ENCODE measurements at places on chromosomes 7 and 10.

- DNase-seq: peak; percentile 33
These were observed 99.6 kb downstream of the ST8SIA6 start for GRCh38 chr10:17354781-17355180.

DNA sequence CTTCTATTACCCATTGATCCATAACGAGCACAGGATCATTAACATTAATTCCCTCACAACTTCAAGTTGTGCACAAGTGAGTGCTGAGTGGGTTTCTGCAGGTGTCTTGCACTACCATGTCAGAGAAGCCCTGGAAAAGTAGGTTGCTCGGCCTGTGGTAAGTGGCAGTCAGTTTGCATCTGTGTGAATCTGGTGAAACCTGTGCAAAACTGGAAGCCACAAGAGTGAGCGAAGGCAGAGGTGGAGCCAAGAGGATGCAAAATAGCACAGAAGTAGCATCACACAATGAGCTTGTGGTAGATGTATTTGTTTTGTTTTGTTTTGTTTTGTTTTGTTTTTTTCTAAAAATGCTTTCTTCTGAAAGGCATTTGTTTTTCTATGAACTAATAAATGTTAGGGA is 181.5 kb downstream of the THSD7A start:
- DNase-seq: no peak

- no peak for DNase-seq
These were observed 9.7 kb downstream of the GBX1 start for GRCh38 chr7:151157645-151158329.

GRCh38 chr10:308572-309085 is 173.4 kb downstream of the ZMYND11 start:
- DNase-seq: no peak

GRCh38 chr7:70093205-70093904 is 495.1 kb downstream of the AUTS2 start:
- no peak for DNase-seq

- no peak for DNase-seq
These were observed 28.8 kb downstream of the ABI1 start for GRCh38 chr10:26831936-26832335.

GRCh38 chr7:116981939-116982338 is 28.6 kb downstream of the ST7 start:
- no peak for DNase-seq

GRCh38 chr10:103736763-103737162 is 118.6 kb downstream of the SH3PXD2A start:
- DNase-seq: no peak

DNA sequence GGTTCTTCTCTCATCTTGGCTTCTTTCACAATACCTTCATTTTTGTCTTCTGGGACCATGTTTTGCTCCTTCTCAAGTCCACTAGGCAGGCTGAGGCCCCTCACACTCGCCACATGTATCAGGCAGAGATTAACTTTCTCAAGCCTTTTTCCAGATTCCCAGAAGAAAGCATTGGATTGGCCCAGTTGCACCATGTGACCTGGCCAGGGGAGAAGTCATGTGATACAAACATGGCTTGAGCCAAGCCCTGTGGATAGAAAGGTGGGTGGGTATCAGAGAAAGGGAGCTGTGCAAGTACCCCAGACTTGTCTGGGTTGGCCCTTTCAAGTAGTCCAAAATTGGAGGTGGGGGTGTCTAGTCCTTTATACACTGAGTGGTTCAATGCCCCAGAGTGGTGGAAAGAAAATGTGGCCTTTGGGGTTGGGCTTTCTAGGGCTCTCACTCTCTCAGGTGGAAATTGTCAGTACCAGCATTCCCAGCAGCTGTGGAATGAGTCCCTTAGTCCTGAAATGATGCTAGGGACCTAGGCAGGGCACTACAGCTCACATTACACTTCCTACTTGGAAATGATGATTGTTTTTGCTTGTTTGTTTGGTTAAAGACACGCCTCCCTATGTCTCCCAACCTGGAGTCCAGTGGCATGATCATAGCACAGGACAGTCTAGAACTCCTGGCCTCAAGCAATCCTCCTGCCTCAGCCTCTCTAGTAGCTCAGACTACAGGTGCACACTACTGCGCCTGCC is 36.9 kb upstream of the C10orf67 start:
- DNase-seq: no peak

DNA sequence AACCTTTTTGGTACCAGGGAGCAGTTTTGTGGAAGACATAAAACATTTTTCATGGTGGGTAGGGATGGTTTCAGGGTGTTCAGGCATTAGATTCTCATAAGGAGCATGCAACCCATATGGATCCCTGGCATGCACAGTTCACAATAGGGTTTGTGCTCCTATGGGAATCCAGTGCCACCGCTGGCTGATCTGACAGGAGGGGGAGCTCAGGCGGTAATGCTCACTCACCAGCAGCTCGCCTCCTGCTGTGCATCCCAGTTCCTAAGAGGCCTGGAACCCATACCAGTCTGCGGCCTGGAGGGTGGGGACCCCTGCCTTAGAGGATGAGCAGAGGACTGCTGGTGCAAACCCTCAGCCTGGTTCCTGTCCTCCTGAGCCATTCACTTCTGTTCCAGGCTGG is 561.7 kb downstream of the SDK1 start:
- no peak for DNase-seq

DNA sequence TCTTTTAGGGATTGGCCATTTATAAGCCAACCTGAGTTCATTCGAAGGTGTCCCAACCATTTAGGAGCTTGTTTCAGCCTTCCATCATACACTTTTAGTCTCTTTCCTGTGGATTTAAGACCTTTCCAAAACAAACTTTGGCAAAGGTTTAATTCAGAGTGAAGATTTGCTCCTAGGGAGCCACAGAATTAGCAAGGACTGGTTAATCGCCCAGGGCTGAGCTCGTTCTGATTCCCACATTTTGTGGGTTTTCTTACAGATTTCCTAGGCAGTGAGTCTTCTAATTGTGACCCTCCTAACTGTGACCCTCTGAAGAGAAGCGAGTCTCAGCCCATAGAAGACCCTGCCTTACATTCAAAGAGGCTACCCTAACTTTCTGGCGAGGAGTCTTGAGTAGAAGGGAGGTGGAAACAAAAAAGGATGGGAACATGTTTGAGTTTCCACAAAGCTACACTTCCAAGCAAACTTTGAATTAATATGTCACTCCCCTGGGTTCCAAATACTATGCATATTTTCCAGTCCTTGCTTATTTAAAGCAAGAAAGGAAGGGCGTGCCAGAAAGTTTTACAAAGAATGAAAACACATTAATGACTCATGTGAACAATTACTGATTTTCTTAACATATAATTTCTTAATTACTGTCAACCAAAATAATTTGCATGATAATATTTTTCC is 118.3 kb downstream of the ARID5B start:
- peak; percentile 79 for DNase-seq

- no peak for DNase-seq
These were observed 46.3 kb upstream of the RNF216 start for GRCh38 chr7:5827755-5828154.

GRCh38 chr7:1144269-1144771 is 15.7 kb downstream of the ZFAND2A start:
- peak; percentile 50 for DNase-seq

- peak; percentile 88 for DNase-seq
These were observed 41.1 kb downstream of the ZC3HC1 start for GRCh38 chr7:130009848-130010688.

GRCh38 chr10:74995806-74996205 is 115.7 kb upstream of the SAMD8 start:
- no peak for DNase-seq

GRCh38 chr7:86968618-86969017 is 90.8 kb downstream of the ELAPOR2 start:
- DNase-seq: no peak

GRCh38 chr7:108079648-108080591 is 50.2 kb downstream of the LAMB4 start:
- DNase-seq: peak; percentile 93

GRCh38 chr7:121475806-121476205 is 79.7 kb upstream of the FAM3C start:
- no peak for DNase-seq

DNA sequence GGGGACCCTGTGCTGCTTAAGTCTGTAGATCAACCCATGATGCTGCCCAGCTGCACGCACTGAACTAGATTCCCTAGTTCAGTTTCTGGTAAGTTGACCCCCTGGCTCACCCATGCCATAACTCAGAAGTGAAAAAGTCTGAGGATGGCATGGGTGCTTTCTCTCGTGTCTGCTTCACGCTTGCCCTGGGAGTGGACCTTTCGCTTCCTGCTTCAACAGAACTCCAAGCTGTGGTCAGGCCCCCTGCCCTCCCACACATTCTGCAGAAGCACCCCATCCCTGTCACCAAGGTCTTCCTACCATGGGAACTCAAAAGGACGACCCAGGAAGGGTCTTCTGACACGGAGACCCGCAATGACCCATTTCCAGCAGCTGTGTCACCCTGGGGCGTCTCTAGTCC is 39.9 kb downstream of the LRRC18 start:
- no peak for DNase-seq

DNA sequence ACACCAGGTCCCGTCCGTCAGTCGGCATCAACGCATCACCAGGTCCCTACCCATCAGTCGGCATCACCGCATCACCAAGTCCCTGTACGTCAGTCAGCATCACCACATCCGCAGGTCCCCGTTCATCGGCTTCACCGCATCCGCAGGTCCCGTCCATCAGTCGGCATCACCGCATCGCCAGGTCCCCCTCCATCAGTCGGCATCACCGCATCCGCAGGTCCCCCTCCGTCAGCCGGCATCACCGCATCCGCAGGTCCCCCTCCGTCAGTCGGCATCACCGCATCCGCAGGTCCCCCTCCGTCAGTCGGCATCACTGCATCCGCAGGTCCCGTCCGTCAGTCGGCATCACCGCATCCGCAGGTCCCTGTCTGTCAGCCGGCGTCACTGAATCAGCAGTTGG is 55.1 kb downstream of the IGF2BP3 start:
- DNase-seq: no peak

DNA sequence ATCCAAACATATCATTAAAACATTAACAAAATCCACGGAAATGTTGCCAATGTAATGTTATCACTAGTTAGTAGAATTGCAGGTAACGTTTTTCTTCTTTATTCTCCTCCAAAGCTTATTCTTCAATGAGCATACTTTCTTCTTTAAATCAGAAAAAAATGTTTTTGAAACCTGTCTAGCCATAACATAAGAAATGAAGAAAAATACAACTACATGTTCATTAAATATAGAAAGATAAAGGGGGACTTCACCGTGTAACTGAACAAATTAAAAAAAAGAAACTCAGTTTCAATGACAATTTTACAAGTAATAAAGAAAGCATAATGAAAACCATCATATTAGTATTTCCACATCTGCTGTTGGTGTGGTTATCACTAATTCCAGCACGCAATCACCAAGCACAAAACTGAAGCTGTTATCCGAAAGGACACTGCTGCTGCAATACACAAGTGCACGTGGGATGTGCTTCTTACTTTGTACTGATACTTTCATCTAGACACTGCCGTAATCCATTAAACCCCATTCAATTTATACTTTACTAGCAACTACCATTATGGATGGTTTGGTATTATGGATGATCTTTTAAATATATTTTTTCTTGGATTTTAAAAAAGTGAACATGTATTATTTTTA is 9.6 kb downstream of the ESYT2 start:
- DNase-seq: peak; percentile 61

DNA sequence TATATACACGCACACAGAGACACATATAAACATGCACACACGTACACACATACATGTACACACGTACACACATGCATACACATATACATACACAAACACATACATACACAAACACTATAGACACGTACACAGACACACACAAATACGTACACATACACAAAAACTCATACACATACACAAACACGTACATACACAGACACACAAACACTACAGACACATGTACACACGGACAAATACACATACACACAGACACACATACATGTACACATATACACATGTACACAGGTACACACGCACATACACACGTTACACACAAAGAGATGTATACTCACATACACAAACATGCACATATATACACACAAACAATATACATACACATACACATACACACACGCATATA is 35.2 kb upstream of the GTF2IRD1 start:
- no peak for DNase-seq

GRCh38 chr7:33745934-33746333 is 159.4 kb upstream of the BMPER start:
- DNase-seq: peak; percentile 21

GRCh38 chr7:112449353-112449752 is 907 bp upstream of the IFRD1 start:
- DNase-seq: no peak

DNA sequence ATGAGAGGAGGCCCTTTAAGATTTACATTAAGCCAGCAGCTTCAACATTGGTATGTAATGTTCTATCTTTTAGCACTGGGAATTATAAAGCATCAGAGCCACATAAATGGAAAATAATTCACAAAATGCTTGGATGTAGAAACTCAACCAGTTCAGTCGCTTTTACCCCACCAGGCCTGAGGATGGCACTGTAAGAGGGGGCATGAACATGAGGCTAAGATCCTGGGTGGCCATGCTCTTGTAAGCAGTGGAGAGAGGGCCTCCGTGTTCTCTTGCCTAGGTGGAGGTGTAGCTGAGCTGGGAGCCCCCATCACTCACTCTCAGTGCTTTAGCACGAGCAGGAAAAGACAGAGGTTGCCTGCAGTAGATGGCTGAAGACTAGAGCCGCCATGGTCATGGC is 238.8 kb downstream of the FANK1 start:
- DNase-seq: no peak

- no peak for DNase-seq
These were observed 22.9 kb downstream of the DLD start for GRCh38 chr7:107913851-107914250.

- DNase-seq: peak; percentile 3
These were observed 207.1 kb upstream of the ETV1 start for GRCh38 chr7:14196555-14196954.

- DNase-seq: no peak
These were observed at the start of gene LIPK for GRCh38 chr10:88705958-88706357. TSS of gene LIPK (plus strand) at chr10:88706249. CDS start at chr10:88724544, 18,295 bp downstream.
